ENCODE measurements at places on chromosomes 11 and 22.

GRCh38 chr22:27283714-27284113 is 517.8 kb downstream of the MN1 start:
- DNase-seq = no peak

GRCh38 chr11:2434506-2435255 is 9.6 kb downstream of the TRPM5 start:
- DNase-seq = no peak

GRCh38 chr11:93099806-93100205 is 98.0 kb downstream of the SLC36A4 start:
- no peak for DNase-seq

GRCh38 chr11:66688561-66689534 is 11.2 kb upstream of the RBM4B start:
- DNase-seq = no peak

GRCh38 chr11:117182551-117182935 is 4.0 kb downstream of the SIDT2 start:
- no peak for DNase-seq

- no peak for DNase-seq
Observed at GRCh38 chr11:12531681-12532080, 142.5 kb upstream of the TEAD1 start.

- DNase-seq = no peak
Observed at GRCh38 chr11:104015649-104016415, 20.6 kb upstream of the DDI1 start.

GRCh38 chr11:67486481-67487195 is 3.8 kb downstream of the AIP start:
- no peak for DNase-seq

GRCh38 chr11:33844236-33844635 is 47.6 kb downstream of the LMO2 start:
- DNase-seq = no peak

DNA sequence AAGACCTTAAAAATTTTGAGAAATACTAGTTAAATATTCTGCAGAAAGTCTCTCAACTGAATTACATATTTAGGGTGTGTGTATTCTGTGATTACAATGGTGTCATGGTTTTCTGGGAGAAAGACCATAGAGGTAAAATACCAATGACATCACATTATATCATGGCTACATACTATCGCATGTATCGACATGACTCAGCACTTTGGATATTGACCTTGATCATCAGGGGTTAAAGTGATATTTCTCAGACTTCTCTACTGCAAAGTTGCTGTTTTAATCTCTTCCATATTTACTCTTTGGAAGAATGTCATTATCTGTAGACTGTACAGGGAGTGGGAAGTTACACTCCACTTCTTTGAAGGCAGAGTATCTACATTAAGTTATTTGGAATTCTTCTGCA is 1046.6 kb downstream of the FAM181B start:
- no peak for DNase-seq

DNA sequence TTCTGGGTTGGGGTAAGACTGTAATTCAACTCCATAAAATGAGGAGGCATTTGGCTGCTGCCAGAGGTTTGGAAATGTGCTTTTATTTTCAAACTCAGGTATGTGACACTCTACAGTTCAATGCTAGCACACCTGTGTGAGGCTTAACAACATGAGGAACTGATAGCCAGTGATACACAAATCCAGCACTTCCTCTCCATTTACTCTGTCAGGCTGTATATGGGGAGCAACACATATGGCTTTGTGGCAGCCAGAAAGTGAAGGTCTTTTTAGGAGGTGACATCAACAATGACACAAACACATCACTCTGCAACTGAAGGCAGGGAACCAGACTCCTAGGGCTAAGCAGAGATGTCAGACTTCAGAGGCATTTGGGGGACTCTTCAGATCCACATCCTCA is 4.6 kb upstream of the LYVE1 start:
- DNase-seq = no peak

DNA sequence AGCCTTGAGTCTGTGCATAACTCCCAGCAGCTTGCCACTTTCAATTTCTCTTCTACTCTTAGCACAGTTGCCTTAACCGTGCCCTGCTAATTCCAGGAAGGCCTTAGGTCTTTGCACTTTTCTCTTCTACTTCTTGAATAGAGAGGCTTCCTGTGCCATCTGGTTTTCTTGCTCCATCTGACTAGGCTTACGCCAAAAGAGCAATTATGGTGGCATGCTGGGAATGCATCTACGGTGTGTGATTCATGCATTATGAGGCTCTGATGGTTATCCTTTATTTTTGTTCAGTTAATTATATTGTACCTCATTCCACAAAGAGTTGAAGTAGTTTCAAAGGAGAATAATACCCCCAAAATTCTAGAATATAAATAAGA is 29.4 kb downstream of the SIK2 start:
- no peak for DNase-seq

GRCh38 chr11:63916837-63917691 is at the start of gene RCOR2:
TSS of gene RCOR2 (minus strand) at chr11:63917164. CDS start at chr11:63916456, 708 bp downstream.
- peak; percentile 90 for DNase-seq

- DNase-seq = no peak
Observed at GRCh38 chr11:134995741-134996140, 583.7 kb upstream of the B3GAT1 start.

DNA sequence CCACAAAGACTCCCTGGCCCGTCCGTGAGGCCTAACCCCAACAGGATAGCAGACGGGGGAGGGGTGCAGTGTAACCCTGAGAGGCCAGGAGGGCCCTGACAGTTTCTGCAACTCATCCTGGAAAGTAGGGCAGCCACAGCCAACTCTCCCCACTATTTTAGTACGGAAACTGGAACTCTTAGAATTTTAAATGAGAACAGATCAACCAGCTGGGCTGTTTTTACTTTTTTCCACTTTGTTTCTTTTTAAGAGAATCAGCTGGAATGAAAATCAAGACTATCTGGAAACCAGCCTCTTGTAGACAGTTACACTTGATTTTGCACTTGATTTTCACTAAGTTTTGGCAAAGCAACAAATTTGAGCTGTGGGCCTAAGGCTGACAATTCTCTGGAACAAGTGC is 42.7 kb upstream of the NRIP3 start:
- no peak for DNase-seq

- DNase-seq = no peak
Observed at GRCh38 chr22:32803020-32803737, 1.7 kb downstream of the TIMP3 start.

- DNase-seq = no peak
Observed at GRCh38 chr22:40368016-40368415, 2.4 kb upstream of the SGSM3 start.

GRCh38 chr22:44621401-44622146 is 80.4 kb upstream of the PRR5 start:
- DNase-seq = no peak

GRCh38 chr22:48187356-48187755 is 1424.9 kb downstream of the TBC1D22A start:
- peak; percentile 61 for DNase-seq

DNA sequence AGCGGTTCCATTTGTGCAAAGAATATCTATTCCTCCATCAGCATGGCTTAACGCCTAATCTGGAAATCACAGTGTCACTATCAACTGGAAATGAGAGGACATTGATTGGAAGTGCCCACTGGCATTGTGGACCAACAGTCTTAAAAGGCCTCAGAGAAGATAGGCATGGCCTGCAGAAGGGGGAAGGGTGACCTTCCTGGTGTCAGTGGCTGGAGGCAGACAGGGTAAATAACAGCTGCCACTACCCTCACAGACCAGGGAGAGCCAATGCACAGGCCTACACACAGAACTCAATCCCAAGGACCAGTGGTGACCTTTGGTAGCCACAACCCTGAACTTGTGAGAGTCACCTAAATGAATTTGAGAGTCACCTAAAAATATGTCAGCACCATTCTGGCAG is 36.0 kb downstream of the DDIAS start:
- no peak for DNase-seq

- DNase-seq = no peak
Observed at GRCh38 chr11:72639502-72640375, 34.5 kb downstream of the PDE2A start.

- DNase-seq = no peak
Observed at GRCh38 chr11:118206391-118207031, 18.3 kb downstream of the JAML start.

DNA sequence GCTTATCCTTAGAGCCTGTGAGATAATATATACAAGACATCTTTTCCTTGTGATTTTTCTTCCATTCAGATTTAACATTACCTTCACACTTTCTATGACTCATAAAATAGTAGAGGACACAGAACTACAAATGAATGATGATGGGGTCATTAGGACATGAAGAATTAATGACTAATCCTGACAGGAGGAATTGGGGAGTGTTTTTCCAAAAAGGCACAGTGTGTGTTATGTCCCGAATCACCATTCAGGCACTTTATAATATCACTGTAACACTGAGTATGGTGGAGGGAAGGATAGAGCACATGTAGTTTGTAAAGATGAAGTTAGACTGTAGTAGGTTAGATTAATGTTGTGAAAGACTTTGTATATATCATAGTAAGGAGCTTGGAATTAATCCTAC is 391.3 kb downstream of the JRKL start:
- no peak for DNase-seq

GRCh38 chr11:133408402-133408801 is 123.9 kb downstream of the OPCML start:
- no peak for DNase-seq

DNA sequence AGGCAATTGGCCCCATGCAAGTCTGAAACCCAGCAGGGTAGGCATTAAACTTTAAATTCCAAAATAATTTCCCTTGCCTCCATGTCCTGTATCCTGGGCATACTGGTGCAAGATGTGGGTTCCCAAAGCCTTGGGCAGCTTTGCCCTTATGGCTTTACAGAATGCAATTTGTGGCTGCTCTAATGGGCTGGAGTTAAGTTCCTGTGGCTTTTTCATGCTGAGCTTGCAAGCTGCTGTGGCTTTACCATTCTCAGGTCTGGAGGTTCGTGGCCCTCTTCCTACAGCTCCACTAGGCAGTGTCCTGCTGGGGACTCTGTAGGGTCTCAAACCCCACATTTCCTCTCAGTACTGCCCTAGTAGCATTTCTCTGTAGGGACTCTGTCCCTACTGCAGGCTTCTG is 15.0 kb upstream of the BIRC3 start:
- no peak for DNase-seq

DNA sequence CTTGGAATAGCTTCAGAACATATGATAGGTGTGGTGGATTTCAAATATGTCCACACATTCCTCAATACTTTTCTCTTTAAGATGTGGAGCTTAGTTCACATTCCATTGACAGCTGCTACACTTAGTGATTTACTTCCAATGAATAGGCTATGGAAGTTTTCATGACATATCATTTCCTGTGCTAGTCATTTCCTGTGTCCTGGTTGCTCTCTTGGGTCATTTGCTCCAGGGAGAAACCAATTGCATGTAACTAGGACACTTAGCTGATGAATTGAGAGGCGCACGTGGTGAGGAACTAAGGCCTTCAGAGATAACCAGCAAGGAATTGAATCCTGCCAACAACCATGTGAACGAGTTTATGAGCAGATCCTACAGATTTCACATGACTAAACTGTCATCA is 120.9 kb downstream of the SLC17A6 start:
- no peak for DNase-seq

DNA sequence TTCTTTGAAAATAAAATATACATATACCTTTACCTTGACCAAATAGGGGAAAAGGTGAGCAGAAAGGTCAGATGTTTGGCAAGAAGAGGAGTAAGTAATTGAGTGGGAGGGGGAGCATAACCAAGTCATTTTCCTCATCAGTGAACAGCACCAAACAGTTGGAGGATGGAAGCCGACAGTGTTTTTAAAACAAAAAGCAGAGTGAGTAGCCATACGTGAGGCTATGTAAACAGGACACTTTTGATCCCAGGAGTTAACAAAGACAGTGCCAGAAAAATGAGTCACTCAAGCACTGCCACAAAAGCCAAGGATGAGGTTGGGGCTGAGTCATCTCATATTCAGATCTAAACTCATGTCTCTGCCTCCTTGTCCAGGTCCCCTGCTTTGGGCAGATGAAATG is 734.7 kb downstream of the KCNA4 start:
- DNase-seq = no peak

- DNase-seq = no peak
Observed at GRCh38 chr11:85823816-85824215, 12.9 kb upstream of the SYTL2 start.

DNA sequence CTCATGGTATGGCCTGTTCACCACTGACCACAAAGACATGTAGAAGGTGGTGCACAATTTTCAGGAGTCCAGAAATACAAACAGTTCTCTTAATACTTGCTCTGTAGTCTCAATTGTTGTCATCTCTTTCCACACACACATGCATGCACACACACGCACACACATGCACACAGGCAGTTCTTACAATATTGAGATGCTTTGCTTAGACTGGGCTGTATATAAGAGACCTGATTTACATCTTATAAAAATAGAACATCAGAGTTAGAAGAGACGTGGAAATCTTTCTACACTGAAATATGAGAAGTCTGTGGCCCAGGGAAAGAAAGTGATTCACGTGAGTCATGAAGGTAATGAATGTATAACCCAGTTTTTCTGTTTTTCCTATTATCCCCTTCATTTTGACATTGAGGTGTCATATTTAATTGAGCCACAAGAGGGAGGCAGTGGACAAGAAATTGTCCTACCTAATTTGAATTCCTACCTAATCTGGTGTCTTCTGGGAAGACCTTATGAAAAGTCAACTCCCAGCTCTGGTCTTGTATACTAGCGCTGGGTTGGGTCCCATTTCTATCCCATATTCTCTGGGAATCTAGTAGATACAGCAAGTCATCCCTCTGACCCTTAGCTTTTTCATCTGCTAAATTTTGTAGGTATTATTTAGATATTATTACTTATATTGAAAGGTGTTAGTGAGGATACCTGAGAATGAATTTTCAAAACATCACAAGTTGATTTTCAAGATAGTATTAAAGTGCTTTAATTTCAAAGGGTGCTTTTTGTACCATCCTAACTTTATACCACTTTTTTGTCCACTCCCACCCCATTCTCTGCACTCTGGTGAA is 14.9 kb upstream of the MS4A4A start:
- DNase-seq = peak; percentile 25

GRCh38 chr11:115942011-115942410 is 437.8 kb upstream of the CADM1 start:
- DNase-seq = no peak

- no peak for DNase-seq
Observed at GRCh38 chr11:115642660-115643059, 138.4 kb upstream of the CADM1 start.

Data from NCI-H345 (cell line).